ENCODE measurements at places on chromosomes 7 and 10. TPM values are rescaled to one million over a fixed set of nuclear protein-coding genes. Genes with fewer than 3 reads are reported as not detected.

DNA sequence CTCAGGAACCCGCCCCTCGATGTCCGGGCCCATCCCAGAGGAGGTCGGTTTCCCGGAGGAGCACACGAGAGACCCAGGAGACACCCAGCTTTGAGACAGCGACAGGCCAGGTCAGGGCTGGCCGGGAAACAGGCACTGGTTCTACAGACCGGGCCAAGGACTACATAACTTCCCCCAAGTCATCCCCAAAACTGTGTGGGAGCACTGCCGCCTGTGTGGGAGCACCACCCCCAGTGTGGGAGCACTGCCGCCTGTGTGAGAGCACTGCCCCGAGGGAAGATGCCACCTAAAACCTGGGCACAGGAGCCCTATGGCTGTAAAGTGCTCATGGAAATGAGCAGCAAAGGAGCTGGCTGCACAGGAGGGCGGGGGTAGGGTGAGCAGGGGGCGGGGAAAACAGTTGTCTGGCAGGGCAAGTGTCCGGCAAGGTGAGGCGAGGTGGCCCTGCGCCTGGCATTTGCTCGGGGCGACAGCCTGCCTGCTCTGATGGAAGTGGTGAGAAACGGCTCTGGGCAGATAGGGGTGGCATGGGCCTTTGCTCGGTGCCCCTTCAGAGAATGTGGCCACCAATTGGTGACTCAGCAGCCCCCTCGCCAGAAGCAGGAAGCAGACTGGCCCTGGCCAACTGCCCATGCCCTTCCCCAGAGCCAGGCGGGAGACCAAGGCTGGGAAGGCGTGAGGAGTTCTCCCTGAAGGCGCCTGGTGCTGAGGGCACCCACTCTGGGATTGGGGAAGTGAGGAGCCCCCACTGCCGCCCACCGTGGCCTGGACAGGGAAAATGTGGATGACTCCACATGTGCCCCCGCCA is 26.2 kb downstream of the PAPOLB start:
- no peak for DNase-seq

GRCh38 chr10:128091636-128092210 is 34.5 kb downstream of the MKI67 start:
- no peak for DNase-seq

LDB3 gene
- 0.04 TPM for total RNA-seq

GRCh38 chr7:7672545-7673239 is 32.1 kb downstream of the UMAD1 start:
- DNase-seq: no peak

DNA sequence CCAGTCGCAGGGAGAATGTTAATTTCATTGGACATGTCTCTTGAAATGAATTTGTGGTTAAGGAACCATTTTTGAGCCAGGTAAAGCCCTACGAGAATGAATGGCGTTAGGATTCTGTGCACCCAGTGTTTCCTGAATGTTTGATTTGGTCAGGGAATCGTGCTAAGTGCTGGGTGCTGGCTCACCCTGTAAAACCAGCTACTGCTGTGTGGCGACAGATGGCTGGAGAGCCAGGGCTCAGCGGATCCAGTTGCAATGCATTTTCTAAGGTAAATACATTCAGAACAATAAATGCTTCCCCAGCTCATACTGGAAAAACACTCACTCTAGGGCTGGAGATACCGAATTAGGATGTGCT is 355.5 kb downstream of the GLRX3 start:
- DNase-seq: no peak

GRCh38 chr7:4144811-4145510 is 537.1 kb upstream of the FOXK1 start:
- DNase-seq: no peak

MXI1 gene
- 9.2 TPM for total RNA-seq

GALNT17 gene
- total RNA-seq: not detected

GRCh38 chr10:91088300-91089140 is 131.9 kb upstream of the PCGF5 start:
- peak; percentile 29 for DNase-seq

DNA sequence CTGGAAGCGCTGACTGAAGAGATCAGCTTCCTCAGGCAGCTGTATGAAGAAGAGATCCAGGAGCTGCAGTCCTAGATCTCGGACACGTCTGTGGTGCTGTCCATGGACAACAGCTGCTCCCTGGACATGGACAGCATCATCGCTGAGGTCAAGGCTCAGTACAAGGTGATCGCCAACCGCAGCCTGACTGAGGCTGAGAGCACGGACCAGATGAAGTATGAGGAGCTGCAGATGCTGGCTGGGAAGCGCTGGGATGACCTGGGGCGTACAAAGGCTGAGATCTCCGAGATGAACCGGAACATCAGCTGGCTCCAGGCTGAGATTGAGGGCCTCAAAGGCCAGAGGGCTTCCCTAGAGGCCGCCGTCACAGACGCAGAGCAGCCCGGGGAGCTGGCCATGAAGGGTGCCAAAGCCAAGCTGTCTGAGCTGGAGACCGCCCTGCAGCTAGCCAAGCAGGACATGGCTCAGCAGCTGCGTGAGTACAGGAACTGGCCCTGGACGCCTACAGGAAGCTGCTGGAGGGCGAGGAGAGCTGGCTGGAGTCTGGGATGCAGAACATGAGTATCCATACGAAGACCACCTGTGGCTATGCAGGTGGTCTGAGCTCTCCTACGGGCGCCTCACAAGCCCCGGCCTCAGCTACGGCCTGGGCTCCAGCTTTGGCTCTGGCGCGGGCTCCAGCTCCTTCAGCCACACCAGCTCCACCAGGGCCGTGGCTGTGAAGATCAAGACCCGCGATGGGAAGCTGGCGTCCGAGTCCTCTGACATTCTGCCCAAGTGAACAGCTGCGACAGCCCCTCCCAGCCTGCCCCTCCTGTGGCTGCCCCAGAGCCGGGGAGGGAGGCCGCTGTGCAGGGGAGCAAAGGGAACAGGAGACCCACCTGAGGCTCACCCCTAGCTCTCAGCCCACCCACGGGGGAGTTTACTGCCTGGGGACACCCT is 24.9 kb upstream of the AMPH start:
- no peak for DNase-seq

HOXA7 gene
- not detected for total RNA-seq

DNA sequence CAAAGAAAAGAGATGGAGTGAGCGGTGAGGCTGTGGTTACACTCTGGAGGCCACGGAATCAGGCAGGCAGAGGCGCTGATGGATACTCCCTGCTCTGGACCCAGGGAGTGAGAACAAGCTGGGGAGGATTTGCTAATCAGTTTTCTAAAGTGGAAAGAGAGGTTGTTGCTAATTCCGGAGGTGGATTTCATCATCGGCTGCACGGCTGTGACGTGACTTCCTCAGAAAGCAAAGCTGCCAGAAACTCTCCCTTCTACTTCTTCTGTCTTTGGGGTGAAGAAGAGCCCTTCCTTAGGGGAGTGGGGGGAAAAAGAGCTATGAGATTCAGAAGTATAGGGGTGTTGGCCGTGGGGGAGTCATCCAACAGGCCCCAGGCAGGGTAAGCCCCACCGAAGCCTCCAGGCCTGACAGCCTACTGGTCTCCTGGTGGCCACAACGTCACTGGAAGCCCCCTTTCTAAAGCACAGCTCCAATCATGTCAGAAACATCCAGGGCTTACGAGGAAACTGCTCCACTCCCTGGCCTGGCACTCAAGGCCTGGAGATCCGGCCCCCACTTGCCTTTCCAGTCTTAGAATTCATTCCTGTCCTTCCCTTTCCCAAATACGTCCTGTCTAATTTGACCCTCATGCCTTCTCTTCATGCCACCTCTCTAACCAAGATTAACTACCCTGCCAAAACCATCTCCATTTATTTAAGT is 114.5 kb downstream of the HIP1 start:
- DNase-seq: no peak

ARHGEF35 gene
- 5.3 TPM for total RNA-seq

LBX1 gene
- total RNA-seq: not detected

GRB10 gene
- 0.20 TPM for total RNA-seq

GRCh38 chr10:21065621-21066248 is 168.6 kb upstream of the NEBL start:
- DNase-seq: no peak

DNA sequence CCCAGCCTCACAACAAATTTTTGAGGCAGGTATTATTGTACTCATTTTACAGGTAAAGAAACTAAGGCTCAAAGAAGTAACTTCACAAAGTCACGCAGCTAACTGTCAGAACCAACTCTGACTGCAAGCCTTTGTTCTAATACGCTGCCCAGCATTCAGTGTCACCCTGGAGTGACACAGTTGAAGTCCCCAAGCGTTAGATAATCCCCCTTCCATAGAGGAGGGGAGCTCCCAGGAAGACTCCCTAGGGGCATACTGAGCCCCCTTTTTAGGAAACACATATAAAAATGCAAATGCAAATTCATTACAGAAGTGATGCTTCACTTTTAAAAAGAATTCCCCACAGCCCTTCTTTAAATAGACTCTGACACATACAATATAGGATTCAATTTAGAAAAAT is 101.0 kb upstream of the MACROH2A2 start:
- DNase-seq: no peak

FAM24B gene
- 11.7 TPM for total RNA-seq

- no peak for DNase-seq
Observed at GRCh38 chr10:69403066-69403465, 13.7 kb downstream of the TACR2 start.

ARHGAP19 gene
- 26.5 TPM for total RNA-seq

DNA sequence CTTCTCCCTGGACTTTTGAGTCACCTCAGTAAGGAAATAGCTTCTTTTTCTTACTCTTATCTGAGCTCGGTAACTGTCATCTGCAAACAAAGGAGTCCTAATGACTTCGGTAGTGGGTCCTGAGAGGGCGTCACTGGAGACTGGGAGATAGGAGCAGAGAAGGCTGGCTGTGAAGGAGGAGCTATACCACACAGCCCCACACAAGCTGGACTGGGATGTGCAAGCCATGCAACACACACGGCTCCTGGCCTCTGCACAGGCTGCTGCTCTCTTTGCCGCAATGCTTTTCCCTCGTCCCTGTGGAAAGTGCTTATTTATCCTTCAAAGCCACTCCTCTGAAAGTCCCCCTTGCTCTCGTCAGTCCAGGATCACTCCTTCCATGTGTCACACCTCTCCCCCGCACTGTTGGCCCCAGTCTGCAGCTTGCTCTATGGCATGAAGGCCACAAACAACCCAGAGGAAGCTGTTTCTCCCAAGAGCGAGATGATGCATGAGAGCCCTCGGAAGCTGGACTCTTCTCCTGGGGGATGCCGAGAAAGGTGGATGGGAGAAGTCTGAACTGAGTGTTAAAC is 14.9 kb downstream of the TMEM273 start:
- DNase-seq: no peak

DNA sequence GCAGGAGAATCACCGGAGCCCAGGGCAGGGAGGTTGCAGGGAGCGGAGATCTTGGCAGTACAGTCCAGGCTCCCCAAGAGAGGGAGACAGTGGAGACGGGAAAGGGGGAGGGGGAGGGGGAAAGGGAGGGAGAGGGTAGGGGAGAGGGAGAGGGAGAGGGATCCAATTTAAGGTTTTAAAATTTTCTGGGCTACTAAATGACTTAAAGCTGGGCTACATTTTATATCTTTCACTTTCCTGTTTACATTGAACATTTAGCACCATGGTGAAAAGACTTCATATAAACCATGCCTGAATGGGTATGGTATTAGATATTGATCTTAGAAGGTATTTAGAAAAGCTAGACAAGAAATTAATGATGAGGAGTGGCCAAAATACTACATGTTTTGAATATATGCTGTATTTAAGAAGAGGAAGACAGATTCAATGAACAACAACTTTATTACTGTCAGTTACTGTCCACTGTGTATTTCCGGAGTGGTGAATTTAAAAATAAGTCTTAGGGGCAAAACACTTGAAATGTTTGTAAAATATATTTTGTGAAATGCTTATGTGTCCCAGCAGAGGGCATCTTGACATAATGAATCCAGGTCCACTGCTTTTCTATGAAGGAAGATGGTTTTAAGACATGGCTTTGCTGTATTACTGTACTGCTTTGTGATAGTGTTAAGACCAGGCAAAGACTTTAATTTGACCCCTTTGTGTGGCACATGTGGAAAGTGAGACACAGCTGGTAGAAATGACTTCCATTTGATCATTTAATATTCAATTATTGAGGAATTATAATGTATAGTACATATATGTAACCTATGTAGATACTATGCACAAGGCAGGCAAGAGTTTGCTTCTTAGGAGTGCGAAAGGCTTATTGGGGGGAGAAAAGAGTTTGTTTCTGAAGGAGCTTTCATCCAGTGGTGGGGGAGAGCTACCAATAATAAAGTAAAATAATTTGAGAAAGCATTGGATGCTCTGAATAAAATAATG is 52.8 kb downstream of the NRF1 start:
- DNase-seq: no peak

GRCh38 chr7:104973909-104974415 is 40.0 kb upstream of the KMT2E start:
- no peak for DNase-seq

GRCh38 chr7:91491868-91492267 is 227.6 kb downstream of the FZD1 start:
- DNase-seq: no peak

GRCh38 chr10:14508725-14509124 is 178.0 kb upstream of the FRMD4A start:
- DNase-seq: no peak

TMEM106B gene
- total RNA-seq: 27.3 TPM

DNA sequence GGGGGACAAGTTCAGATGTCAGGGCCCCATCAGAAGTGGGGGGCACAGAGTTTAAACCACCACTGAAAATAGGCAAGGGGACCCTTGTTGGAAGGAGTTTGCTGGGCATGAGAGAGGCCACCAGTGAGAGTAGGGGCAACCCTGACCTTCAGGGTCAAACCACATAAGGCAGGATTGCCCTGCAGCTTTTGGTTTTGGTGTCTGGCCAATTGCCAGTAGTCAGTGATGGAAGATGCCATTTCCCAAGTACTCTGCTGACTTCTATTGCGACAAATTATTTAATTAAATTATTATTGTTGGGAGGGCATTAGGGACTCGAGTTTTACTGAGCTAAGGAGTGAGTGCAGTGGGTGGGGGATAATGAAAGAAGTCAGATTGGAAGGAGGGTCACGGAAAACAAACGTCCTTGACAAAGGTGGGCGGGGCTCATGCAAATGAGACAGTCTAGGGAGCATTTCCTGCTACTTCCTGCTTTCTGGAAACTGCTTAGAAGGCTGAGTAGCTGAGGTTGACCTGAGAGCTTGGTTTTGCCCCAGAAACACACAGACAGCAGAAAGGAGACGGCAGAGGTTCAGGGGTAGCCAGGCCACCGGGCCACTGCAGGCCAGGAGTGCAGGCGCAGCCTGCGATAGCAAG is 74.2 kb upstream of the ANLN start:
- DNase-seq: no peak
